Endodermal cell (in vitro differentiated cells): ENCODE measurements at places on chromosomes 16 and 17. TPM values are rescaled to one million over a fixed set of nuclear protein-coding genes. Genes with fewer than 3 reads are reported as not detected.

DNA sequence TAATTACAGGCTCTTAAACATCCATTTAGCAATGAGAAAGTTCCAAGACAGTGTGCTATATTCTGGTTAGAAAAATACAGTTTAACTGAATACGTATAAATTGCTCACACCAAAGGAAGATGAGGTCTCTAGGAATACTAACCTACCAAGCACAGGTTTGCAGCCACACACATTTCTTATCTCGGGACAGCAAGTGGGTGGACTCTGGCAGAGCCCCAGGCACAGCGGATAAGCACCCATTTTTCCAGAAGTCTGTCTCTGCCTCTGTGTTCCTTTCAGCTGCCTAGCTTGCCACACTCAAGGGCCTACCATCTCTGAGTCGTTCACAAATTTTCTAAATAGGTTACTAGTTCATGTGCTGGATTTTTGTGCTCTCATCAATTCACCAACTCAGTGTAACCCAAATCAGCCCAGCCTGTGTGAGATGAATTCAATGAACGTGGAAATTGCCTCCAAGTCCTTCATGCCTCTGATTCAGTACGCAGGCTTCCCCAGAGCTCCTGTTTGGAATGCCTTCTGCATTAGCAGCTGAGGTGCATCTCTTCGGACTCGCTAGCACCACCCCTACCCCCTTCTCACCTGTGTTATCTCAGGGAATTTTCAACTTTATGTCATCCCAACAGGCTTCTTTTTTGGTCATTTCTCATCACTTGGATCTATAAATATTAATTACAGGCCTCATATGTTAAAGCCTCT is 581.0 kb upstream of the CDH11 start:
- H3K36me3 ChIP-seq = no peaks in the 10 kb centered on the region
- H3K4me3 ChIP-seq = no peak overlapping the region
- H3K4me1 ChIP-seq = peaks cover 10% of the 10 kb centered on the region
- DNase-seq = no peak
- H3K27ac ChIP-seq = no peak overlapping the region

The FADS6 gene
- 5.7 to 24.7 TPM (median 7.1 TPM) in 3 replicates for total RNA-seq

DNA sequence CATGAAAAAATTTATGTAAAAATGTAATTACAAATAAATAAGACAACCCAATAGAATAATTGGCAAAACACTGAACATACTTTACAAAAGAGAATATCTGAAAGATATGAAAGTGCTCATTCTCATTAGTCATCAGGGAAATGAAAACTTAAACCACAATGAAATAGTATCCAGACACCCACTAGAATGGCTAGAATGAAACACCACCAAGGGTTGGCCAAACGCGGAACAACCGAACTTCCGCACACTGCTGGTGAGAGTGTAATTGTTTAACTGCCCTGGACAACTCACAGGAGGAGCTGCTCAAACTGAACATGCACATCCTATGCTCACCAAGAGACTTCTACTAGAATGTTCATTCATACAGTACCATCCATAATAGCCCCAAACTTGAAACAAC is 5.8 kb upstream of the ZDHHC7 start:
- no peak overlapping the region for H3K27ac ChIP-seq
- no peak overlapping the region for H3K4me3 ChIP-seq
- no peaks in the 10 kb centered on the region for H3K36me3 ChIP-seq
- H3K27me3 ChIP-seq = no peaks in the 10 kb centered on the region

- no peak for DNase-seq
- H3K27me3 ChIP-seq = no peaks in the 10 kb centered on the region
- H3K36me3 ChIP-seq = no peaks in the 10 kb centered on the region
- no peaks in the 10 kb centered on the region for H3K4me1 ChIP-seq
- no peak overlapping the region for H3K4me3 ChIP-seq
Observed at GRCh38 chr16:9805109-9805508, 377.1 kb downstream of the GRIN2A start.

The CD300H gene
- total RNA-seq = not detected in 2 replicates

DNA sequence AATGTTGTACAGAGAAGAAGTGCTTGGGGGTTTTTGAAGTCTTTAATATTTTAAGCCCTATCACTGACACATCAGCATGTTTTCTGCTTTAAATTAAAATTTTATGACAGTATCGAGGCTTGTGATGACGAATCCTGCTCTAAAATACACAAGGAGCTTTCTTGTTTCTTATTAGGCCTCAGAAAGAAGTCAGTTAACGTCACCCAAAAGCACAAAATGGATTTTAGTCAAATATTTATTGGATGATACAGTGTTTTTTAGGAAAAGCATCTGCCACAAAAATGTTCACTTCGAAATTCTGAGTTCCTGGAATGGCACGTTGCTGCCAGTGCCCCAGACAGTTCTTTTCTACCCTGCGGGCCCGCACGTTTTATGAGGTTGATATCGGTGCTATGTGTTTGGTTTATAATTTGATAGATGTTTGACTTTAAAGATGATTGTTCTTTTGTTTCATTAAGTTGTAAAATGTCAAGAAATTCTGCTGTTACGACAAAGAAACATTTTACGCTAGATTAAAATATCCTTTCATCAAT is 57.8 kb downstream of the HLF start:
- H3K36me3 ChIP-seq = no peaks in the 10 kb centered on the region
- no peaks in the 10 kb centered on the region for H3K4me1 ChIP-seq
- H3K27ac ChIP-seq = no peak overlapping the region
- no peaks in the 10 kb centered on the region for H3K27me3 ChIP-seq

DNA sequence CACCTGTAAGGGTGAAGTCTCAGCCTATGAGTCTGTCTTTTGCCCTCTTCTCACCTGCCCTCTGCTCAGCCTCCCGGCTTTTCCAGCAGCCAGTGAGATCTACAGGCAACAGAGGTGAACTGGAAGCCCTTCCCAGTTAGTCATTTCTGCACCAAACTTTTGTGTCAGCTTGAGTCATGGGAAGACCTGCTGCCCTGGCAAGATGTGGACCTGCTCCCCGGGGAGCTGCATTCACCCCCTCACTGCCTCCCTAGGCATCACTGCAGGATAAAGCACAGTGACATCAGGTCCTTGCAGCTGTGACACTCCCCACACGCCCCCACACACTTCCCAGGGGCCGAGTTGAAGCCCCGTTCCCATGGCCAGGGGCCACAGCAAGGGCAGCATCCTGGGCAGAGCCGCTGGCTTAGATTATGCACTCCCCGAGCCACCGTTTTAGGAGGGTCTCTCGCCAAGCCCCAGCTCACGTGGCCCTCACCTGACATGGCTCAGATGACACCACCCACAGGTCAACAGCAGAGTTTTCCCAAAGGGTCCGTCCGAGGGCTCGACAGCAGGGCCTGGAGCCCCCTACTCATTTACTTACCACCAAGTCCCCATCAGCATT is 6.5 kb upstream of the ABR start:
- no peaks in the 10 kb centered on the region for H3K36me3 ChIP-seq
- no peak overlapping the region for H3K27ac ChIP-seq
- no peaks in the 10 kb centered on the region for H3K4me1 ChIP-seq
- no peak for DNase-seq

The USP31 gene
- 16.9 and 19.9 TPM in 2 replicates for total RNA-seq

DNA sequence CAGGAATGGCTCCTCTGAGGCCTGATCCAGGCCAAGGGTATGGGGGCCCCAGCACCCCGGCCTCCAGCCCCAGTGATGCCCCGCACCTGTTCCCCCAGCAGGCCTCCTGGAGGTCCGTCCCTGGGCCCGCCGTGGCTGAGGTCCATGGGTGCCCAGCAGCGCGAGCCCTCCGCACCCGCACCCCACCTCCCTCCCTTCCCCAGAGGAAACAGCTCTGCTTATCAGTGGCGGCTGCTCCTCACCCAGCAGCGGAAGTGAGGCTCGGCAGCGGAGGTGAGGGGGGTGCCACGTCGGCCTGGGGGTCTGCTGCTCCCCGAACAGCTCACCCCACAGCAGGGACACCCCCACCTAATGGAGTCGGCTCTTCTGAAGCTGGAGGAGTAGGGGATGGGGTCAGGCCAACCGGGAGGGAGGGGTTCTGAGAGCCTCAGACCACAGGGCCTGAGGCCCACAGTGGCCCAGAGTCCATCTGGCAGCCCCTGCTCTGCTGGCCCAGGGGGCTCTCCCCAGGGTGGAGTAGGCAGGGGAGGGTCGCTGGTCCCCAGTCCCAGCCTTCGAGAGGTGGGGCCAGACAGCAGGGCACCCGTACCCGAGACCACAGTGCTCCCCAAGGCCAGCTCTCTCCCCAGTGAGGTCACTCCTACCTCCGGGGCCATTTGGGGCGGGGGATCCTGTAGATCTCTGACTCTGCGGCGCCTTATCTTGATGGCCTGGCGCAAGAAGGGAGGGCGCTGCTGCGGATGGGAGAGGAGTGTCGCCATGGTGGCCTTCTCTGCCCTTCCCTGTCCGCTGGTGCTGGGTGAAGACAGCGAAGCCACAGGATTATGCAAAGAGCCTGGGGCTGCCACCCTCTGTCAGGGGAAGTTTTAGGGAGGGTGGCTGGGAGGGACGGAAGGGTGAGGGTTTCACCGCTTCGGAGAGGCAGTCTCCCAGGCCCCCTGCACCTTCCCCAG is at the start of gene UNC13D:
Gene UNC13D, minus strand, starts transcription at position 828 of the 953 bp plus-strand sequence. Its CDS starts 67 bp downstream, at position 761.
- H3K27ac ChIP-seq = no peak within 1 kb of the TSS
- DNase-seq = no peak
- H3K36me3 ChIP-seq = peaks cover 24% of the 10 kb centered on the region
- no peaks in the 10 kb centered on the region for H3K27me3 ChIP-seq
- H3K4me1 ChIP-seq = no peaks in the 10 kb centered on the region
- H3K4me3 ChIP-seq = no peak within 1 kb of the TSS

- peaks cover 4% of the 10 kb centered on the region for H3K27me3 ChIP-seq
- peaks cover 9% of the 10 kb centered on the region for H3K36me3 ChIP-seq
- no peaks in the 10 kb centered on the region for H3K4me1 ChIP-seq
Observed at GRCh38 chr17:50196036-50196435, 5.4 kb downstream of the COL1A1 start.

DNA sequence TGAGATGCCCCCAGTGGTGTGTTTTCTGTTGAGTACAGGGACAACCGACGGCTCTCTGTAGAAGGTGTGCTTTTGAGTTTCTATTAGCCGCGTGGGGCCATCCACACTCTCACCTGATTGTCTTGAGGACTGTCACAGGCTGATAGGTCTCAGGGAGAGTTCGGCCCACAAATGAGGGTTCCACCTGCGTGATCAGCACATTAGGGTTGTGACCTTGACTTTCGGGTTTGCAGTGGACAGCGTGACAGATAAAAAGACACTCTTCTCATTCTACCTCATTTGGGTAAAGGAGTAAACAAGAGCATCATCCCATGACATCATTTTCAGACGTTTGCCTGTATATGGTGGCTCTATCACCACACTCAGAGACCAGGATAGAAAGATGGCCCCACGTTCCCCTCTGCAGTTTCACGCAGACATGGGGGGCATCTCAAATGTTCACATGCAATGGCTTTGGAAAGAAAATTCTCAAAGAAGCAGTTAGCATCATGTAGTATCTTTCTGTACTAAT is 74.3 kb upstream of the MRTFB start:
- H3K27ac ChIP-seq = no peak overlapping the region
- no peak overlapping the region for H3K4me3 ChIP-seq
- no peak for DNase-seq
- H3K27me3 ChIP-seq = no peaks in the 10 kb centered on the region
- H3K4me1 ChIP-seq = no peaks in the 10 kb centered on the region

The CDK5R1 gene
- 5.4 to 11.1 TPM (median 9.8 TPM) in 3 replicates for total RNA-seq

- no peak overlapping the region for H3K4me3 ChIP-seq
- DNase-seq = no peak
- no peaks in the 10 kb centered on the region for H3K36me3 ChIP-seq
Observed at GRCh38 chr17:71114911-71115668, 945.8 kb downstream of the KCNJ2 start.

- no peak for DNase-seq
- no peaks in the 10 kb centered on the region for H3K27me3 ChIP-seq
- H3K4me3 ChIP-seq = no peak overlapping the region
Observed at GRCh38 chr17:65545705-65546523, 15.5 kb downstream of the AXIN2 start.

The PRSS36 gene
- total RNA-seq = 0.22 and 0.79 TPM in 2 replicates
